CD4-positive, alpha-beta T cell (primary cell): ENCODE measurements at places on chromosomes 4 and X. TPM values are rescaled to one million over a fixed set of nuclear protein-coding genes. Genes with fewer than 3 reads are reported as not detected.

DNA sequence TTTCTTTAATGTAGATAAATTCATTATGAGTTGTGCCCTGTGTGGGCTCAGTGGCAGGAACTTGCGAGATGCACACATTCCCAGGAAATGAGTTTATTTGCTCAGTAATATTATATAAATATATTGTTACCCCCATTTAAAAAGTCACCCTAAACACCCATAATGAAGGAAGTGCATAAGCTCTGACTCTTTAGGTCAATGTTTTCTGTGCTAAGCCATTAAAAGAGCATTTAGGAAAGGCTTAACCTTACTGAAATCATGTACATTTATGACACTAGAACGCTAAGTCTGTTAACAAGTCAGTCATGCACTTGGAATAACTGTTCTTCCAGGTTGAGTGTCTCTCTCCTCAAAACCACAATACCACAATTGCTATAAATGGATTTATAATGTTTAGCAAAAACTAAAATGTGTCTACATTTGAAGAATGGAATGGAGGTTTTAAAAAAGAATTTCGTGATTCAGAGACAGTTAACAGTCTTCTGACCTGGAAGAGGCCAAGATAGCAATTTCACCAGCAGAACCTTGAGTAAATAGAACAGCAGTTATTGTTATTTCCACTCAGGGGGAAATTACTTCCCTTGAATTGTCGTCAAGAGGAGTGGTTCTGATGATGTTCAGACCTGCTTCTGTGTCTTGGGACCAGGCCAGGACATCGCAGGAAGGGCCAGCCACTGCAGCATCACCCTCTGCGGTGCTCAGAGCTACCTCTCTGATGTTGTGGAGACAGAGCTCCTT is 91.1 kb upstream of the VEGFC start:
- no peak overlapping the region for H3K4me3 ChIP-seq
- H3K4me1 ChIP-seq, result no peaks in the 10 kb centered on the region
- no peaks in the 10 kb centered on the region for H3K36me3 ChIP-seq
- no peak for DNase-seq

DNA sequence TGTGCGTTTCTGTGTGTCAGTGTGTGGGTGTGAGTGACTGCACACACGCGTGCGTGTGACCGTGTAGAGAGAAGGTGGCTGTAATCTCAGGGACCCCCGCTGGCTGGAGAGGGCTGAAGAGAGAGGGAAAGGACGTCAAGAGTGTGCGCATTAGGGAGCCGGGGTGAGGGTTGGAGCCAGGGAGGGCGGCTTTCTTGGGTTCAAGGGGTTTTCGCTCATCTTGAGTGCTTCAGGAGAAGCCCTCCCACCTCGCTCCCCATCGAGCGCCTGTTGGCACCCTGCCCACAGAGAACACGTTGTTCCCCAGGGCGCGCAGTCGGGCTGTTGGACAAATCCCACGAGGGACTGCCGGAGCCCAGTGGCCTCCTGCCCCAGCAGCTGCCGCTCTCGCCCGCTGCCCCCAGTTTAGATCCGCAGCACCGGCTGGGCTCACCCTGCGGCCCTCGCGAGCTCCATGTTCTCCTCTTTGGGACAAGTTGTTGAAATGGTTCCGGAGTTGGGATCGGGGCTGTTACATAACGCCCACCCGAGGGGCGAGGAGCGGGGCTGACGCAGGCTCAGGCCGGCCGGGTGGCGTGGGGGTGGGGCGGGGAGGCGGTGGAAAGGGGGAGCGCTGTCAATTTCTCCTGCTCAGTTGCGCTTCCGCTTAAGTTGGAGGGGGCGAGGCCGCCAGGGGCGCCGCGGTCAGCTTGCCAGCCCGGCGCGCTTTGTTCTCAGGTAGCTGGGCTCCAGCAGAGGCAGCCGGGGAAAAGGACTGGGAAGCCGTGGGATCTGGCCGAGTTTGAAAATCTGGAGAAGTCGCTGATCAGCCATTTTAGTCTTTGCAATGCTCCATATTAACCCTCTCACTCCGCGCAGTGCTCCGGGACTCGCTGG is 1.6 kb downstream of the GRIA2 start:
- no peak overlapping the region for H3K27ac ChIP-seq
- DNase-seq, result no peak
- no peaks in the 10 kb centered on the region for H3K36me3 ChIP-seq
- peaks cover 16% of the 10 kb centered on the region for H3K27me3 ChIP-seq
- no peak overlapping the region for H3K4me3 ChIP-seq
- H3K4me1 ChIP-seq, result no peaks in the 10 kb centered on the region

DNA sequence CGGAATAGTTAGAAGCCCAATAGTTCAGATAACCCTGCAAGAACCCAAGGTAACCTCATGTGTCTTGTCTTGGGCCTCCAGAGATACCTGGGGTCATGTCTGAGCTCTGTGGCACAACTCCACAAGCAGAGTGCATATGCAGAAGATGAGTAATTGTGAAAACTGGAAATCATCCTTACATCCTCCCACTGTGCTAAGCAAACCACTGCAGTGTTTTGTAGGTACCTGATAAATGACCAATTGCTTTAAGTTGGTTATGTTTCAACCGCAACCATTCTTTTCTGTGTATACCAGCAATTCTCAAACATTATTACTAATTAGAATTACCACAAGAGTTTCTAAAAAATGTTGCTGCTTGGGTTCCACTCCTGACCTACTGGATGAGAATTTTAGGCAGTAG is 73.2 kb downstream of the CBLL2 start:
- no peaks in the 10 kb centered on the region for H3K4me1 ChIP-seq
- no peaks in the 10 kb centered on the region for H3K27me3 ChIP-seq
- H3K27ac ChIP-seq, result no peak overlapping the region
- H3K4me3 ChIP-seq, result no peak overlapping the region

The SMPX gene
- total RNA-seq, result not detected

The FBXW7 gene
- 140 TPM for total RNA-seq

- DNase-seq, result no peak
- no peak overlapping the region for H3K4me3 ChIP-seq
- H3K27ac ChIP-seq, result no peak overlapping the region
- H3K36me3 ChIP-seq, result no peaks in the 10 kb centered on the region
- H3K4me1 ChIP-seq, result no peaks in the 10 kb centered on the region
- H3K27me3 ChIP-seq, result no peaks in the 10 kb centered on the region
Observed at GRCh38 chr4:149794352-149794751, 21.3 kb downstream of the IQCM start.

- no peak overlapping the region for H3K4me3 ChIP-seq
- DNase-seq, result no peak
- H3K27me3 ChIP-seq, result no peaks in the 10 kb centered on the region
- no peaks in the 10 kb centered on the region for H3K36me3 ChIP-seq
- H3K27ac ChIP-seq, result no peak overlapping the region
Observed at GRCh38 chrX:129980001-129980401, 2.4 kb upstream of the BCORL1 start.

GRCh38 chrX:2572740-2573139 is 72.0 kb upstream of the DHRSX start:
- H3K4me3 ChIP-seq, result no peak overlapping the region
- no peaks in the 10 kb centered on the region for H3K4me1 ChIP-seq
- H3K36me3 ChIP-seq, result no peaks in the 10 kb centered on the region
- DNase-seq, result no peak

The SOX3 gene
- total RNA-seq, result not detected

DNA sequence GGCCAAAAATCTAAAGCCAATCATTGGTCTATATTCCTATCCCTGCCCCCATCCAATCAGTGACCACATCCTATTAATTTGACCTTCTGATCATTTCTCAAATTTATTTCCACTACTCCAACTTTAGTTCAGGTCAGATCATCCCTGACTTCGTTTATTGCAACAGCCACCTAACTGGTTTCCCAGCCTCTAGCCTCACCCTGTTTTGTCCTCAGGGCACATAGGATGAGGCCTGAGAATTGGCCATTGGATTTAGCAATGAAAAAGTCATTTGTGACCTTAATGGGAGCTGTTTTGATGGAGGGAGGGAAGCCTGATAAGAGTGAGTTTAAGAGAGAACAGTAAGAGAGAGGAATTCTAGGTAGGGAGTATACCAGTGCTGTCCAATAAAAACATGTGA is 155.0 kb downstream of the AMMECR1 start:
- peaks cover 10% of the 10 kb centered on the region for H3K4me1 ChIP-seq
- no peak overlapping the region for H3K27ac ChIP-seq
- no peak overlapping the region for H3K4me3 ChIP-seq
- no peaks in the 10 kb centered on the region for H3K27me3 ChIP-seq

GRCh38 chrX:146173742-146174141 is 356.1 kb downstream of the SLITRK2 start:
- no peak overlapping the region for H3K27ac ChIP-seq
- H3K36me3 ChIP-seq, result no peaks in the 10 kb centered on the region
- DNase-seq, result no peak

DNA sequence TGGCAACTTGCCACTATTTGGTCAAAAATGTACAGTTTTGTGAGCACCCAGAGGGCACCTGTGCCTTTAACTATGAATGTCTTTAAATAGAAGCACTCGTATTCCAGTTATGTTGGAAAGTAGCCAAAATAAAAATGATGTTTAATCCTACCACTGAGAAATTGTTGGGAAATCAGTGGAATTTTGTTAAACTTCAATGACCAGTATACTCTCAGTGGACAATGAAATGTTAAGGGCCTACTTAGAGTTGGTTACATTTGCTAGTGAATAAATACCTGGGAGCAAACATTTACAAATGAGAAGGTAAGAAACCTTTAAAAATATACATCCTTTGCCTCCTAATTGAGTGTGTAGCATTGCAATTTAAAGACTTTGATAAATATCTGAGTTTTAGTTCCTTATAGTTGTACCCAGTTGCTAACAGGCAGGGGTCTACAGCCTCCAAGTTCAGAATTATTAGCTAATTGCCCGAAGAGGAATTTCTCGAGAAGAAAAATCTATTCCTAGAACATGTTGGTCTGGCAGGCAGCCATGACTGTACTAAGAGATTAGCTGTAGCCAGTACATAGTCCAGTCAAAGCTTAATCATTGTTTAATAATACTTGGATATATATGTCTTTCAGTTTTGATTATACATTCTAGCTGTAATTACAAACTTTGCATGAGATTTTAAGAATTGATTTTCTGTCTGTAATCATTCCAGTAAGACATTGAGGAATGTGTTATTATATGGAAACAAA is 93.2 kb downstream of the IL1RAPL2 start:
- H3K27me3 ChIP-seq, result no peaks in the 10 kb centered on the region
- H3K27ac ChIP-seq, result no peak overlapping the region
- H3K36me3 ChIP-seq, result no peaks in the 10 kb centered on the region
- no peak for DNase-seq

DNA sequence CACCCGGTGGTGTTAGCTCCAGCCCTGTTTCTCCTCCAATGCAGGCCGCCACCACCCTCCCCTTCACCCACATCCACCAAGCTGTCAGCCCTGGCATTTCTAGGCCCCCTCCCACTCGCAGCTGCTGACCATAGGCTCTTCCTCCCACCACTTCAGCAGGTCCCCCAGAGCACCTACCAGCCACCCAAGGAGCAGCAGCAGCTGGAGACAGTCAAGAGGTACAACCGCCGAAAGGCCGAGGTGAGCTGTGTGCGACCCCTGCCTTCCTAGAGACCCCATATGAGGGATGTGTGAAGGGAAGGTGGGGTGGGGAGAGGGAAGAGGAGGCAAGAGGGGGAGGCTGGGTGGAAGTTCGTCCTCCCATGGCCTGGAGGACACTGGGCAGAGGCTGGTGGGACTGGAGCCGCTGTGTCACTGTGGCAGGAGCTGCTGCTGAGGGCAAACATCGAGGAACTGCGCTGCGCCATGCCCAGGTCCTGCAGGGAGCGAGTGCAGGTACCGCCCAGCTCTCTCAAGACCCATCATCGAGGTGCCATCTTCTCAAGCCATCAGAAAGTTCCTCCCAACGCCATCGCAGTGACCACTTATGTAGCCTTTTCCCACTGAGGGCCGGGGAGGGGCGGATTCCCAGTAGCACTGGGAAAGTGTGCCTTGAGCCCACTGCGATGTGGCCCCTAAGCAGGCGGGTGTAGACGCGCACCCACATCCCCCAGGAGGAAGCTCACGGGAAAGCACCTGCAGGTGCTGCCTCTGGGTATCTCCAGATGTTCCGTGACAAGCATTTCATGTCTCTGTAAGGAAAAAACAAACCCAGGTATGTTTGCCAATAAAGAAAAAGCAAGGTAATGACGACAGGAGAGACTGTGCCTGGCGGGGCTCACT is 19.2 kb upstream of the RNF4 start:
- H3K27ac ChIP-seq, result no peak overlapping the region
- H3K27me3 ChIP-seq, result no peaks in the 10 kb centered on the region
- DNase-seq, result no peak
- H3K4me1 ChIP-seq, result no peaks in the 10 kb centered on the region
- no peak overlapping the region for H3K4me3 ChIP-seq

The MAGIX gene
- 0.89 TPM for total RNA-seq

- peak; percentile 30 for DNase-seq
- H3K4me1 ChIP-seq, result peaks cover 12% of the 10 kb centered on the region
- peak overlapping the region; percentile 57 for H3K4me3 ChIP-seq
Observed at GRCh38 chr4:184028561-184029374, 123.7 kb downstream of the STOX2 start.

The FAT1 gene
- not detected for total RNA-seq

DNA sequence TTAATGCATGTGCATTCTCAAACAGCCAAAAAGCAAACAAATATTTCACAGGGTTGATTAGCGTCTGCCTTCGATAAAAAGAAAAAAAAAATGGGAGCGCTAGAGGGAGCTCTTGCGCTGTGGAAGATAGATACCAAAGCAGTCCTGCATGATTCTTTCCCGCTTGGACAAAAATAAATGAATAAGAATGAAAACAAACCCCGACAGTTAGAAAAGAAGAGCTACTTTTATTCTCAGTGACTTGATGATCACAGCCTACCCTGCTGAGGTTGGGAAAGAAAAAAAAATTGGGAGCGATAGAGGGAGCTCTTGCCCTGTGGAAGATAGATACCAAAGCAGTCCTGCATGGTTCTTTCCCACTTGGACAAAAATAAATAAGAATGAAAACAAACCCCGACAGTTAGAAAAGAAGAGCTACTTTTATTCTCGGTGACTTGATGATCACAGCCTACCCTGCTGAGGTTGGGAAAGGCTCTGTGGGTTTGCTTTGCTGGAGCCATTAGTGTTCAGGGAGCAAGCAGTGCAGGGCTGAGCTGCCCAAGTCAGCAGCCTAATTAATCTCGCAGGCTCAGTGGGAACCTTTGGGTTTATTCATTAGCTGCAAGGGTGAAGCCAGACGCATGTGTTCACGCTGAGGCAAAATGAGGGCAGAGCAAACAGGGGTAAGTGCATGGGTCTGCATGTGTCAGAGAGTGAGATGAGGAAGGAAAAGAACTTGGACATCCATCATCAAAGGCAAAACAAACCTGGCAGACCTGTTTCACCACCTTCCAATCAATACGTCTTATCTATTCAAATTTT is 249.3 kb upstream of the PRKX start:
- H3K27ac ChIP-seq, result no peak overlapping the region
- DNase-seq, result no peak
- no peak overlapping the region for H3K4me3 ChIP-seq
- no peaks in the 10 kb centered on the region for H3K36me3 ChIP-seq
- H3K27me3 ChIP-seq, result peaks cover 7% of the 10 kb centered on the region

- no peaks in the 10 kb centered on the region for H3K27me3 ChIP-seq
- peaks cover 20% of the 10 kb centered on the region for H3K4me1 ChIP-seq
- no peaks in the 10 kb centered on the region for H3K36me3 ChIP-seq
Observed at GRCh38 chr4:71113294-71113693, 119.8 kb downstream of the DCK start.

- no peak overlapping the region for H3K4me3 ChIP-seq
- H3K27me3 ChIP-seq, result no peaks in the 10 kb centered on the region
- H3K4me1 ChIP-seq, result peaks cover 18% of the 10 kb centered on the region
- no peak overlapping the region for H3K27ac ChIP-seq
- no peaks in the 10 kb centered on the region for H3K36me3 ChIP-seq
Observed at GRCh38 chr4:659851-660250, 14.2 kb downstream of the ATP5ME start.

The GLRB gene
- not detected for total RNA-seq

- no peaks in the 10 kb centered on the region for H3K36me3 ChIP-seq
- DNase-seq, result no peak
- no peak overlapping the region for H3K4me3 ChIP-seq
- no peak overlapping the region for H3K27ac ChIP-seq
- no peaks in the 10 kb centered on the region for H3K27me3 ChIP-seq
Observed at GRCh38 chr4:76429636-76430035, 5.4 kb upstream of the SHROOM3 start.

The JCHAIN gene
- total RNA-seq, result 2.7 TPM
